SK-N-SH (cell line): ENCODE measurements at places on chromosomes 13 and 19.
A peak's percentile ranks its signal among the peaks of the same experiment; 100 is the strongest.

GRCh38 chr19:45809643-45810159 lies 5.4 kb downstream of the RSPH6A start:
- no peak for DNase-seq

DNA sequence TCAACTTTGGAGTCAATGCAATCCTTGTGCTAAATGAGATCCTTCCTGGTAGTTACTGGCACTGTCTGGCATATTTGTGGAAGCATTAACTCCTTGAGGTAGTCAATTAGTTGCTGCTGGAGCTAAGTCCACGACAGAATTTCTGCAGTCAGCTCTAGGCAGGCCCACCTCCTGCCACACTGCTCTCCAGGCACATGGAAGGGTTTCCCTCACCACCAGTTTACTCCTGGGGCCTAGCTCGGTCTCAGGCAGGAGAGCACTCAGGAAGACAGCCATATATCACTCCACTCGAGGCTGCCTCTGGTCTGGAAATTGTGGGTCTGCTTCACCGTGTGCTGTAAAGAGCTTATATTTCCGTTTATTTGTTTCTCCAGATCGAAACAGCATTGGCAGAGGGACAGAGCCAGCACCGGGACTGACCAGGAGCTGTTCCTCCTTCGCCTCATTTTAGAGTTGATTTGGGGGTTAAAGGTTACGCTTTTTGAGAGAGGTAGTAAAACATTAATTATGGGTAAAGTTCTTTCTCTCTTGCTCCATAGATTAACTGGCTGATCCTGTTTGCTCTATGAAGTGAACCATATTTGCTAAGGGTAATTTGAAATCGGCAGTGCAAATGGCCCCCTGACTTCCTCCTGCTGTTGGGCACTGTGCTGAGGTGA lies 20.6 kb upstream of the GTF3A start:
- no peak for DNase-seq

- DNase-seq: no peak
Measured at GRCh38 chr19:23304238-23304637, 54.0 kb upstream of the ZNF724 start.

GRCh38 chr19:1223018-1223855 lies 14.6 kb downstream of the CBARP start:
- peak; percentile 76 for DNase-seq

DNA sequence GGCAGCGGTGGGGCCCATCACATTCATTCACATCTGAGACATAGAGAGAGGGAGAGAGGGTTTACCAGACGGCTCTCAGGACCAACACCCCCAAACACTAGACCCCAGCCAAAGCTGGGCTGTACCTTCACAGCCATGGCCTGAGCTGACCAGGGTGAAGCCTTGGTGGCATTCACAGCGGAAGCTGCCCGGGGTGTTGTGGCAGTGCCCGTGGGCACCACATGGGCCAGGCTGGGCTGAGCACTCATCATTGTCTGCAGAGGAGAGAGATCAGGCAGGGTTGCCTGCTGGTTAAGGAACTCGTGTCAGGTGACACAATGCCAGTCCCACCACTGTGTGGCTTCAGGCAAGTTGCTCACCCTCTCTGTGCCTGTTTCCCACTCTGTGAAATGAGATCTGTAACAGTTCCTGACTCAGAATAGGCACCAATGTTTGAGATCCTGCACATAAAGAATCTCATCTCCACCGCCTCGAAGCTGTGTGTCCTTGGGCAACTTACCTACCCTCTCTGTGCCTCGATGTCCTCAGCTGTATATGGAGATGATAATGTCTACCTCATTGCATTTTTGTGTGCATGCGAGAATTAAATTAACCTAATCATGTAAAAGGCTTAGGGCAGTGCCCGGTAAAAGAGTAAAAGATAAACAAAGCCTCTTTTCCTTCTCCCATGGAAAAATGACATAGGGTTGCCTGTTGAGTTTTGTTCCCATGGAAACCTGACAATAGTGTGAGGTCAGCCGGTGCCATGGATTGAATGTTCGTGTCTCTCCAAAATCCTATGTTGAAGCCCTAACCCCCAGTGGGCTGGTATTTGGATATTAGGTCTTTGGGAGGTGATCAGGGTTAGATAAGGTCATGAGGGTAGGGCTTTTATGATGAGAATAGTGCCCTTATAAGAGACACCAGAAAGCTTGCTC lies 22.9 kb downstream of the CCL25 start:
- peak; percentile 25 for DNase-seq

DNA sequence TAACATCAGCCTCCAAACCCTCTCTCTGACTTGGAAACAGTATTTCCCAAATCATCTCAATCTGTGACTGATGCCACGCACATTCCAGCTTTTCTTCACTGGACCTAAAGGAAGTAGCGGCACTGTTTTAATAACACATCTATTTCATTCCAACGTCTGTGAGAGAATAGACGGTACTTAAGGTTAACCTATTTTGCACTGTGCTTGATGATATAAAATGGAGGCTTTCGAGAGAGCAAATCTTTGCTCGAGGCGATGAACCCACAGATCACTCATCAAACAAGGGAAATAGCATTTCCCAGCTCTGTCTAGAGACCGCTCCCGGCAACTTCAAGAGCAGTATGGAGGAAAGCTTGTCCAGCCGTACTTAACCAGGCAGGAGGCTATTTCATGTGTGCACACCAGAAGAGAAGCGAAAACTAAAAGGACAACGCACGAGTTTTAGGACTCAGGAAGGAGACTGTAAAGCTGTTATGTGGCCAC lies 2.9 kb downstream of the UBL3 start:
- DNase-seq: peak; percentile 42

- no peak for DNase-seq
Measured at GRCh38 chr19:38375748-38376147, 1.4 kb downstream of the PSMD8 start.

DNA sequence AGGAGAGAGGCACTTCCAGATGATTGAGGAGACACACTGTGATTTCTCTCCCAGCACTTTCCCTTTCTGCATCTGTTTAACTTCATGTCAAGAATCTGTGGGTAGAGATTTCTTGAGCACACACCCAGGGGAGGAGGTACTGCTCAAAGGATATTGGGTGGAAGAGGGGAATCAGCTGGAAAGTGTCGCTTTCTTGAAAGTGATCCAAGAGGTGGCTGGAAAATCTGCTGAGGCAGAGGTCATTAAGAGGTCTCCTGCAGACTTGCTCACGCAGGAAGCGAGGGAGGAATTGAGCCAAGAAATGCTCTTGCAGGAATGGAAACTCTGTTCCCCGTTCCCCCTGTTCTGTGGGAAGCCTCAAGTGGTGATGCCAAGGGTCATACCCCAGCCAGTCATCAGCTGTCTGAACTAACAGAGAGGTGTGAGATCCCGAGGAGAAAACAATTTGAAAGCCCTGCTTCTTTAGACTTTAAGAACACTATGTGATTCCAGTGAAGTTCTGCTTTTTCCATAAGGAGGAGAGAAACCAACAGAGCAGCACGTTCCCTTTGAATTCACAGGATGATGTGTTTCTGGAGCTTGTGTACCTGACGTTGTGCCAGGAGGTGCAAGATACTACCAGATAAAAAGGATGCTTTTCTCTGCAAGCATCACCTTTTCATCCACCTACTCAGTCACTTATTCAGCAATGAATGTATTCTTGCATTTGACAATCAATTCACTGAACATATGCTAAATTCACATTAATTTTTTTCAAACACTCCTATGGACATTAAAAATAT lies 163.4 kb upstream of the GPR12 start:
- no peak for DNase-seq

GRCh38 chr19:33639035-33639681 lies 17.4 kb downstream of the CHST8 start:
- DNase-seq: no peak

DNA sequence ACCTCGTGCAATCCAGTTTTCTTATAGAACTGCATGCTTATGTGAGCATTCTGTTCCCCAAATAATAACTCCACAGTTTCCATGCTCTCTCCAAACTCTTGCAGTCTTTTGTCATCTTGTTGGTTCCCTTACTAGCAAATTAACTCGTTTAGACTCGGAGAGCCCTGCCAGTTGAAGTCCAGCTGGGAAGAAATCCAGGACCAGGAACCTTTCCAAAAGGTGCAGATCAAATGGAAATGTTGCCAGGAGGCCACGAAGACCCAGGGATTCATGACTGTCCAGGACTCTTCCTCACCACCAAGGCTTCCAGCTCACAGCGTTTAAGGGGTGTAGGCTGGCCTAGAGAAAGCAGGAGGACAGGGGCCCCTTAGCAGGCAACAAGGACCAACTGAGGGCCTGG lies 2.1 kb upstream of the TDRD12 start:
- no peak for DNase-seq
